Stimulated activated CD4-positive, alpha-beta T cell treated with anti-CD3 and anti-CD28 coated beads, Interleukin-4, amount 100 ng/mL, for 24 hours (primary cell): ENCODE measurements at places on chromosomes 12 and 14.
A peak's percentile ranks its signal among the peaks of the same experiment; 100 is the strongest.

DNA sequence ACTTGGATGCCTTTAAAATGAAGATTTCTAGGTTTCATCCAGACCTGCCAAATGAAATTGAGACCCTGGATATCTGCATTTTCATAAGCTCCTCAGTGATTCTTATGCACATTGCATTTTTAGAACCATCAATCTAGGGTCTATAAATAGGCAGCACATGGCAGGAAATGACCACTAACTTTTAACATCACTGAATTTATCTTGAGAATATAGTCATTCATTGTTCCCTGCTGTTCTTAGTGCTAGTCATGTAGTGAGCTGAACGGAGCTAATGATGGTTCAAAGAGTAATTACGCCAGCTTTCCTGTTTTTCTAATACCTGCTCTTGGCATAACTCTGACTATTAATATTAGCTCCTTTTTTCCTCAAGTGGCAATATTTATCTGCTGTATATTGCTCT is 91.6 kb downstream of the TPH2 start:
- no peak for DNase-seq

DNA sequence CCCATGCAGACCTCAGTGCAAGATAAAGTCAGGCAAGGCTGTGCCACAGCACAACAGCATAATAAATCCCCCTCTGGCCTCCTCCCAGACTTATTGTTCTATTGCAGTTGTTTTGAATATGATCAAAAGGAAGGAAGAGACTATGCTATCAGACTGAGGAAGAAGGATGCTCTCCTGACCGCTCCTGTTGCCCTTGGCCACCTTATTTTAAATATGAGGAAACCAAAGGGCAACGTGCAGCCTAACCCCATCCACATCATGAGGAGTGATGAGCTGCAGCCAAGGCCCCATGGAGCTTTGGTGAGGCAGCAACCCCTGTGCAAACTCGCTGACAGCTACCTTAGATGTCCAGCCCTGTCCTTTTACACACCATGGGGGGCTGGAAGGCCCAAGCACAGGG is 291.7 kb downstream of the ZFP36L1 start:
- DNase-seq: no peak

GRCh38 chr14:62897771-62898170 is 147.5 kb downstream of the KCNH5 start:
- no peak for DNase-seq

DNA sequence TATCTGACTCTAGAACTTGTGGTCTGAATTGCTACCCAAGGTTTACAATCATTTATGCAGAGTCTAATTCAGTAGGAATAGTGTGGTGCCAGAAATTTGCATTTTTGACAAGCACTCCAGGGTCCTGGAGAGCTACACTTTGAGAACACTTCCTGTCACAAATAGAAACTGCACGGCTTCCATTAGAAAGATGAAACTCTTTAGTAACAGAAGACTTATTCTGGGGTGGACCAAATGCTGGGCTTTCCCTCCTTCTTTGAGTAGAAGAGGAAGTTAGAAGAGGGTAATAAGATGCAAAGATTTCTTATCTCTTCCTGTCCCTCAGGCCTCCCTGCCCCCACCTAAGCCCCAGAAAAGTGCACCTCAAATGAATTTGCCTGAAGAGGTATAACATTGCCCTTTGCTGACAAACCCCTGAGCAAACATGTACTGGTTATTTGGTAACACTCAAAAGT is 28.4 kb downstream of the DGLUCY start:
- peak; percentile 8 for DNase-seq

DNA sequence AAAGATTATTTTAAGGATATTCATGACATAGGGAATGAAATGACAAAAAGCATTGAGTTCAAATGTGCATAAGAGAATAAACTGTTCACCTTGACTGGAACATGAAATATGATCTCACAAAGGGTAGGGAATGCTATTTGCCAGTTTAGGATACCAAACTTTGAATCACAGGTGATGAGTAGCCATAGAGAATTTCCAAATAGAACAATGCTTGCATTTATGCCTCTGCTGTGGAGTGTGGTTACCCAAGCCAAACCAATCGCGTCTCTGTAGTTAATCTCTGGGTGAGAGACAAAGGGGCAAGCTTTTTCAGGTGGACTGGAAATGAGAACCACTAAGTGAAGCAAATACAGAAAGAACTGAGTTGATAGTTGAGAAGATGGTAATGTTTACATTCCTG is 371.1 kb upstream of the RPL10L start:
- no peak for DNase-seq

GRCh38 chr14:23896609-23897153 is 56.9 kb upstream of the DHRS4 start:
- DNase-seq: no peak

- DNase-seq: no peak
Observed at GRCh38 chr14:39694341-39694740, 262.1 kb upstream of the FBXO33 start.

GRCh38 chr12:41108032-41108431 is 80.1 kb upstream of the PDZRN4 start:
- no peak for DNase-seq

GRCh38 chr14:52467515-52468266 is 84.6 kb downstream of the TXNDC16 start:
- DNase-seq: peak; percentile 14

- no peak for DNase-seq
Observed at GRCh38 chr12:93179792-93180191, 197.9 kb upstream of the NUDT4 start.
